ENCODE measurements at places on chromosomes 3 and 15.

DNA sequence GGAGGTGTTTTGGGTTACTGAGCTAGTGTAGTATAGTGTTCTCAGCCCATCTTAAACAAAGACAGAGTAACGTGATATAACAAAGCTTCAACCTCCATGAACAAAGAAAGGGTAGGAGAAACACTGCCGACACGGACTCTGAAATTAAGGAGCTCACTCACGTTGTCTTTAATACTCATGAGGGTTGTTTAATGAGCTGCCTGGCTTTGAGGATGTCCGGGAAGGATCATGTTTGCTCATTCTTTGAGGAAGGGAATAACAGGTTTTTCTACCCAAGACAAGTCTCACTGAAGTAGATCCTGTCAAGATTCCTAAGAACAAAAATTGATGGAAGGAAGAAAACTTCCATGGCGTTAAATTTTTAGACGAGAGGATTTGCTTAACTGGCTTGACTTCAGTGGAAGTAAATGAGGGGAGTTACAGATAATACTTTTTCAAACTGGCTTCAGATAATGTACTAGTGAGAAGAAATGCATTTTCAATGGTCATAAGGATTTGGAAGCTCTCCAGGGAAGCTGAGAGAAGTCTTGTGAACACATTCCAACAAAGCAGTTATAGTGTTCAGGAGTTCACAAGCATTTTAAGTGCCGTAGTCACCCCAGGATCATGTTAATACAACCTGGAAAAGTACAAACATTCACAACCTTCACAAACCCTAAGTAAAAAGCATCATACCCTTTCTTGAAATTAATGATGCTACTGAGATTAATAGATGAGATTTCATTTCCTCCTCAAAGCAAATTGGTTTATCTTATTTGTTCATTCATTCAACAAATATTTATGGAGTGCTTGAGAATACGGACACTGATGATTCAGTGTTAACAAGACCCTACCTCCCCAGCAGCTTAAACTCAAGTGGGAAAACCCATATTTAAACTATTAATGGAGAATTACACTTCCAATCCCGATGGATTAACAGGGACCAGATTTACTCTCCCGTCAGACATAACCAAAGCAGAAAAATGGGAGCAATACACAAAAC lies 101.5 kb downstream of the SHQ1 start:
- DNase-seq = no peak

GRCh38 chr15:70902107-70902506 lies 9.5 kb downstream of the LRRC49 start:
- no peak for DNase-seq

GRCh38 chr3:140128631-140129030 lies 193.6 kb downstream of the CLSTN2 start:
- no peak for DNase-seq

GRCh38 chr3:20099060-20099459 lies 58.8 kb downstream of the KAT2B start:
- no peak for DNase-seq

- DNase-seq = no peak
Measured at GRCh38 chr15:69496001-69496400, 43.4 kb downstream of the RPLP1 start.

DNA sequence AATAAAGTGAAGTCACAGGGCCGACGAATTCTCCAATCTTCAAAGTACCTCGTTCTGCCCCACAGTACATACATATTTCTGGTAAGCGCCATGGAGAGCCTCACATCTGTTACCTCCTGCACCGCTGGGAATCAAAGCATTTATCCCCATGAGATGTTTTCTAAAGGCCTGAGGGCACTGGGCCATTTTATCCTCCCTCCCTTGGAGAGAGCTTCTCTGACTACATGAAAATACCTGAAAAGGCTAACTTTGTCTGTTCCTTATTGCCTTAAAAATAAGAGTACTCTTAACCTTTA lies 148.1 kb downstream of the RORA start:
- DNase-seq = no peak

- DNase-seq = no peak
Measured at GRCh38 chr15:70936326-70936725, 43.7 kb downstream of the LRRC49 start.

- no peak for DNase-seq
Measured at GRCh38 chr3:20136231-20136630, 49.8 kb downstream of the SGO1 start.

GRCh38 chr3:12179441-12179840 lies 20.7 kb upstream of the TIMP4 start:
- no peak for DNase-seq

DNA sequence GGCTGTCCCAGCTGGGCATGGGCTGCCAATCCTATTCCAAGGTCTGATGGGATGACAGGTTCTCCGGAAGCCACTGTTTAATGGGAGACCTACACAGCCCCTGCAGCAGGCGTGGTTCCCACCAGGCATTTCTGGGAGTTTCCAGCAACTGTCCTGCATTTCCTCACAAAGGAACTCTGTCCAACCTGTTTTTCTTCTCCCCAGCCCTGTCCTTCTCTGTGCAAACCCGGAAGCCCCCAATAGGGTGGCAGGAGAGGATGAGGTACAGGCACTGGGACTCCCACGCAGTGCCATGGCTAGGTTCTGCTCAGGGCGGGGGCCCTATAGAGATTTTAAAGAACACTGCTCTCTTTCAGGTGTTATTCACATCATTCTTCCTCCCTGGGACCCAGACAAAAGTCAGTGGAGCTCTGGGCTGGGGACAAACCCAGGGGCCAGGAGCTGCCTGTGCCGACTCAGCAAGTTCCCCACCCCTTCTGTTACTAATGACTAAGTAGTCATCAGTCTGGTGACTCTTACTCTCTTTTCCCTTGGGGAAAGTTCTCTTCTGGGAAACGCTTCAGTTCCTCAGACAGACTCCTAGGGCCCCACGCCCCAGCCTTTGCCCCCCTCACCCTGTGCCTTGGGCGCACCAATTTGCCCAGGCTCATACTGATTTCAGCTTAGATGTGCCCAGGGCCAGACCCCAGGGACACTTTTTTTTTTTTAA lies 97.7 kb downstream of the CD47 start:
- DNase-seq = no peak

GRCh38 chr3:32175607-32176197 lies 62.8 kb upstream of the CMTM8 start:
- DNase-seq = no peak

GRCh38 chr15:53833134-53833624 lies 73.7 kb upstream of the WDR72 start:
- no peak for DNase-seq

DNA sequence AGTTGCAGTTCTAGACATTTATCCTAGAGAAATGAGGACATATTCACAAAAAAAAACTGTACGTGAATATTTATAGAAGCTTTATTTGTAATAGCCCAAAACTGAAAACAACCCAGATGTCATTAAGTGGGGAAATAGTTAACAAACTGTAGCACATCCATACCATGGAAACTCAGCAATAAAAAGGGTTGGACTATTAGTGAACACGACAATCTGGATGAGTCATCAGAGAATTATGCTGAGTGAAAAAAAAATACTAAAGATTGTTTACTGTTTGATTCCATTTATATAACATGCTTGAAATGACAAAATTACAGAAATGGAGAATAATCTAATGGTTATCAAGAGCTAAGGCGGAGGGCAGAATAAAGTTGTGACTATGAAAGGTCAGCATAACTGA lies 59.5 kb downstream of the CPA3 start:
- no peak for DNase-seq

DNA sequence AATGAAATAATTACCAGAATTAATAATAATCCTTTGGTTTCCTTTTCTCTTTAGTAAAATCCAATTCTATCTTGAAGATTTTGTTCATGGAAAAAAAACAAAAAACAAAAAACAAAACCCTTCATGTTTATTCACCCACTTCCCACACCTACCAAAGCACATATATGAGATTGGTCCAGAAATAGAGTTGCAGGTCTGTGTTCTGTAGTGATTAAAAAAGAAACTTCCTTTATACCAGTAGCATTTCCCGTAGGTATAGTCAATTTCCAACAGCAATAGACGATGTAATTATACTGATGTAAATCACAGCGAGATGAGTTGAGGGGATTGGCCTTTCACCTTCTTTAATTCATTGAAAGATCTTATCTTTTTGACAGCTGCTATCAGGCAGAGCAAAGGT lies 194.6 kb downstream of the SOX2 start:
- no peak for DNase-seq

- no peak for DNase-seq
Measured at GRCh38 chr15:50131617-50132016, 12.6 kb upstream of the ATP8B4 start.

- DNase-seq = no peak
Measured at GRCh38 chr3:139721370-139721769, 43.6 kb upstream of the NMNAT3 start.

- no peak for DNase-seq
Measured at GRCh38 chr3:44761101-44761423, 357 bp downstream of the KIAA1143 start.
